ENCODE measurements at places on chromosomes 3 and 15.

DNA sequence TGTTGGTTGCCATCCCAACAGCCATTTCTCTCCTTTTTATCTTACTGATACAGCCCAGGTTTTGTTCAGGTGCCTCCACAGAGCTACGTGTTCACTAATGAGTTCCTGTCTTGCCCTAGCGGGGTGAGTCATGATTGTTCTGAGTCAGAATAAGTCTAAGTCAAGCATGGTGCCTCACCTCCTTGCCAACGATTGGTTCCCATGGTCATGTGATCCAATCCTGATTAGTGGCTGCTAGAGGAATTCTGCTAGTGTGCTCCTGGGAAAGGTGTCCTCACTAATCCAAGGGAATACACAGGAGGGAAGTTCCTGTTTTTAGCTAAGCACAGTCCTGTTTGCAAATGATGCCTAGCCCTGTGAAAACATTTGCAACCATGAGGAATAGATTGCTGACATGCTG, 99.8 kb downstream of the NSUN3 start:
- DNase-seq: no peak

GRCh38 chr15:41669701-41670100, 9.5 kb downstream of the MGA start:
- no peak for DNase-seq

- no peak for DNase-seq
Observed at GRCh38 chr15:72044956-72045355, 73.0 kb downstream of the MYO9A start.

- DNase-seq: no peak
Observed at GRCh38 chr3:175003590-175003989, 144.5 kb downstream of the NAALADL2 start.

GRCh38 chr3:108673988-108674661, 83.1 kb downstream of the RETNLB start:
- DNase-seq: no peak

DNA sequence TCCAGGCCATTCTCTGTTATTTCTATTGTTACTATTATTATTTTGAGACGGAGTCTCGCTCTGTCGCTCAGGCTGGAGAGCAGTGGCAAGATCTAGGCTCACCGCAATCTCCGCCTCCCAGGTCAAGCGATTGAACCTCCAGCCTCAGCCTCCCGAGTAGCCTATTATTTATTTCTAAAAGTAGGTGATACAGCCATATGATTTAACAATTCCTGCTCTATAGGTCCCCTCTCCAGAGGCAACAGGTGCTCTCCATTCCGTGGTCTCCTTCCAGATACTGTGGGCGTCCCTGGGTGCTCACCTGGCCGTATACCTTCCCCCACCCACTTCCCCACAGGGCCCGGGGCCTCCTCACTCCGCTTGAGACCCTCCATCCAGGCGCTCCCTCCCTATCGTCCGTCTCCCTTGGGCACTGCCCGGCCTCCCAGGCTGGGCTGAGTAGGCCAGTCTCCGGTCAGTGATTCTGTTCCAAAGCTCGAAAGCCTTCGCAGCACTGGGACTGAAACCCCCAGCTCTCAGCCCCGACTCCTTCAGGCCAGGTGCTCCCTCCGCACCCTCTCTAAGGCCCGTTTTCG, 708 bp upstream of the PTPN23 start:
- no peak for DNase-seq

GRCh38 chr3:17384567-17385296, 357.7 kb downstream of the TBC1D5 start:
- DNase-seq: no peak

DNA sequence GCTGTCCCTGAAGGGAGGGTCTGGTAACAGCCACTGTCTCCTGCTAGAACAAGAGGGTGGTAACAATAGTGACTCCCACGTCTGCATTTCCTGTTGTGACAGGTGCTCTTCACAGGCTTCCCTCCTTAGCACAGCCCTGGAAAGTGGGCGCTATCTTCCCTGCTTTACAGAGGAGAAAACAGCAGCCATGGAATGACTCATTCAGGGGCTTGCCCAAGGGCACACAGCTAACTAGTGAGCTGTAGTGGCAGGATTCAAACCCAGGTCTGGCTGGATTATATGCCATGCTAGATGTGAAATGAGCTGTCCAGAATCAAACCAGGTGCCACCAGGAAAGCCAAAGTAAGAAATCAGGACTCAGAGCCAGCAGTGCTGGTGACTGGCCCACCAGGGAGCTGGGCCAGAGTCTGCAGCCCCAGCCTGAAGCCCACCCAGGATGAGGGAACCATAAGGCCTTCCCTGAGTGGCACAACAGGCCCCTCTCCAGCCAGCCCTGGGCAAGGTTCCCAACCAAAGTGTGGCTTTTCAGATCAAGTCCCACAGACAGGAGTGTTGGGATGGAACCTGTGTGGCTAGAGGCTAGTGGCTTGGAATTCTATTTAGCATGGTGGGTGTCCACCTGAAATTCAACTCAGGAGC, 102.4 kb downstream of the ETFA start:
- no peak for DNase-seq

DNA sequence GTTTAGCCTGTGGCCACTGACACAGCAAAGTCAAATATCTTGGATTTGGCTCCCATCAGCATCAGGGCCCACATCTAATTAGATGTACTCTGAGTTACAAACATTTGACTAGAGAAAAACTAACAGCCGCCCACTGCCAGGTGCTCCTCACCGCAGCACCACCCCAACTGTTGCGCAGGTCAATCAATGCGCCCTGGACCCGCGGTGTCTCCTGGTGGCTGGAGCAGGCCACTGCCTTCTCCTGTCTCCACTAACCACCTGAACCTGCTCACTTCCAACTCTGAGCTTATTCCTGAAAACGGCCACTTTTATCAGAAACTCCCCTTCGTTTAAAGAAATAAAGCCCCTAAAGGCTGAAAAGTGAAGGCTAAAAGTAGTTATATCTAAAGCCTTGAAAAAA, 4.3 kb downstream of the RIOX2 start:
- DNase-seq: no peak

DNA sequence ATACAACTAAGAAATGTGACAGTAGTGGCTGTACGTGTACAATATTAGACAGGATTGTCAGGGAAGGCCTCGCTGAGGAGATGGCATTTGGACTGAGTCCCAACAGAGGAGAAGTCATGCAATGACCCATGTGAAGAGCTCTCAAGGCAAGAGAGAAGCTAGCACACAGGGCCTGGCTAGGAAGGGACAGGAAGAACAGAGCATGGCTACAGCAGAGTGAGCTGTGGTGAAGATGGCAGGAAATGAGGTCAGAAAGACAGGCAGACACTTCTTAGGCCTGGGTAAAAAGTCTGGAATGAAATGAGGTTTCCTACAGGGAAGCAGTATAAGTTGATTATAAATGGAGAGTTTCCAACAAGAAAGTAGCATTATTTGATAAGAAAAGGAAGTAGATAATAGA, 33.2 kb upstream of the LEKR1 start:
- DNase-seq: no peak

- no peak for DNase-seq
Observed at GRCh38 chr3:61158216-61158615, 93.0 kb downstream of the FHIT start.

GRCh38 chr3:125313060-125313635, 62.0 kb downstream of the ZNF148 start:
- DNase-seq: no peak

- DNase-seq: peak; percentile 29
Observed at GRCh38 chr3:126350502-126351085, 6.6 kb downstream of the KLF15 start.

DNA sequence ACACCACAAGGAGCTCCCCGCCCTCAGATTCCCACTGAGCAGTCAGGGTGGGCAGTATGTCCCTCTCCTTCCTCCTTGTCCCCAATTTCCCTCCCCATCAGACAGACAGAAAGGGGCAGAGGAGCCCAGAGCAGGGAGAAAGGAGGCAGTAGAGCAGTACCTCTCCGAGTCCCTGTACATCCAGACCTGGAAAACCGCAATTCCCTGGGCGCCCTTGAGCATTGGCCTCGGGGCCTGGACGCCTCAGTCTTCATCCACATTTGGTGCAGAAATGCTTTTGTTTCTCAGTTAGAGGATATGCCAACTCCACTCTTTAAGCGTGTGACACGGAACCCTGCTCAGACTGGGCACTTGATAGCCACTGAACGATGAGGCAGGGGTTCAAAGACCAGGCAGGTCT, 5.9 kb downstream of the ISG20 start:
- DNase-seq: no peak

GRCh38 chr3:75332794-75333193, 331.3 kb upstream of the FRG2C start:
- no peak for DNase-seq

- DNase-seq: no peak
Observed at GRCh38 chr3:134406331-134407238, 32.3 kb upstream of the AMOTL2 start.

DNA sequence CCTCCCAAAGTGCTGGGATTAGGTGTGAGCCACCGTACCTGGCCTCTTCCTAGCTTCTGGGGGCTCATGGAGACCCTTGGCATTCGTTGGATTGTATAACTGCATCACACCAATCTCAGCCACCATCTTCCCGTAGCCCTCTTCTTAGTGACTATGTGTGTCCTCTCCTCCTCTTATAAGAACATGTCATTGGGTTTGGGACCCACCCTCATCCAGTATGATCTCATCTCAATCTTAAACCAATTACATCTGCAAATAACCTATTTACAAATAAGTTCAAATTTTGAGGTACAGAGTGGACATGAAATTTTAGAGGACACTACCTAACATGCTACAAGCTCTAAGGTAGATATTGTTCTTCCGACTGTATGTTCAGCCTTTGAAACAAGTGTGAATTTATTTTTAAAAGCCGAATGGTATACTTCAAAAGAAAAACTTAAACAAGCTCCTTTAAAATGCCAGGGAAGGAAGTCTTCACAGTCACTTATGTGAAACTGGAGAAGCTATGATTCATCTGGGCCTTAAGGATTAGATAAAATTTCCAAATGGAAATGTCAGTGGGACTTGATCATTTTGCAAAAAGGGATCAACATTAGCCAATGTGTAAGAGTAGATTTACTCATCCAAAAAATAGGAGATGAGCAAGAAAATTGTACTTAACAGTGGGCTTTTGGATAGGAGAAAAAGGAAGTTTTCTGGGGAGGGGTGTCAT, 225.7 kb downstream of the MEX3B start:
- no peak for DNase-seq

DNA sequence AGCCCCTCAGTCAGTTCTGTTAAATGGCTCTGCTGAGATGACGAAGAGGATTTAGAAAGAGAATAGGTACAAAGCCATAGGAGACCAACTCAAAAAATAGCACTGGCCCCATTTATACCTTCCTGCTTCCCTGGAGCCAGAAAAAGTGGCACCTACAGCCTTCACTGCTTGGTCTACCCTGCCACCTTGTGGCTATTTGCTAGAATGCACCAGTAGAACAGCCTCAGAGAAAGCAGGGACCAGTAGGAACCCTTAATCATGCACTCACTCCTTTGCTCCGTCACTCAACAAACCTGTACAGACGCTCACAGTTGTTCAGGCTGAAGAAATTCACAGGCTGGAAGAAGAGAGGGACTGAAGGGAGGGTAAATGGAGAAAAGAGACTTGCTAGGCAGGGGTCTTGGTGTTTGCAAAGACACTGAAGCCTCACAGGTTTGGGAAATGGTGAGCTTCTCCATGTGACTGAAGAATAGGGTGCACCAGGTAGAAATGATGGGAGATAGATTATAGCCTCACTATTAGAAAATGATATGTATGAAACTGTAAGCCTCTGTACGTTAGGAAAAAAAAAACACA, 12.1 kb upstream of the RTP2 start:
- no peak for DNase-seq

DNA sequence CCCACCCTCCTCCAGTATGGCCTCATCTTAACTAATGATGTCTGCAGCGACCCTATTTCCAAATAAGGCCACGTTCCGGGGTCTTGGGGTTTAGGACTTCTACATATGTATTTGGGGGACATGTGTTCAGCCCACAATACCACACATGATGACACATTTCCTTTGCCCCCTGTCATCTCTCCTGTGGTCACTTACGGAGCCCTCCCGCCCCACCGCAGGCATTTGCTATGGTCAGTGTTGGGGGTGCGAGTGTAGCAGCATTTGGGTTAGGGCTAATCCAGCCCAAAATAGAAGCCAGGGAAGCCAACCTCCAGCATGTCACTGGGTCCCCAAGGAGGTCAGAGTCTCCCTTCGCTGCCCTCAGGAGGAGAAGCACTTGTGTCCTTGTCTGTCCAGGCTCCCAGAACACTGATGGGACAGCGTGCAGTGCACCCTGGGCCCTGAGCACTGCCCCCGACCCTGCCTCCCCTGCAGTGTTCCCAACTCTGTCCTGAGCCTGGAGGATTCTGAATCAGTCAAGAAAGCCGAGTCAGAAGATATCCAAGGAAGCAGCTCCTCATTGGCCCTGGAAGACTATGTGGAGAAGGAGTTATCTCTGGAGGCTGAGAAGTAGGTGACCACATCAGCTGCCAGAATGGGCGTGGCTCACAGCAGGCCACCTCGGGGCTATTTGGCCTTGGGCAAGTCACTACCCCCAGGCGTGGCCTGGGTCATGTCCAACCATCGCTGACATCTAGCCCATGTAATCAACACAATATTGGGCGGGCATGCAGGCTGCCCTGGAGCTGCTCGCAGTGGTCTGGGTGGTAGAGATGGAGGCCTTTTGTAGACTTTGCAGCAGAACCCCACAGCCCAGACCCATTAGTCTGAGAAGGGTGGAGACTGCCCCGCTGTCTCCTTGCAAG, 46.9 kb upstream of the FGD5 start:
- DNase-seq: no peak

DNA sequence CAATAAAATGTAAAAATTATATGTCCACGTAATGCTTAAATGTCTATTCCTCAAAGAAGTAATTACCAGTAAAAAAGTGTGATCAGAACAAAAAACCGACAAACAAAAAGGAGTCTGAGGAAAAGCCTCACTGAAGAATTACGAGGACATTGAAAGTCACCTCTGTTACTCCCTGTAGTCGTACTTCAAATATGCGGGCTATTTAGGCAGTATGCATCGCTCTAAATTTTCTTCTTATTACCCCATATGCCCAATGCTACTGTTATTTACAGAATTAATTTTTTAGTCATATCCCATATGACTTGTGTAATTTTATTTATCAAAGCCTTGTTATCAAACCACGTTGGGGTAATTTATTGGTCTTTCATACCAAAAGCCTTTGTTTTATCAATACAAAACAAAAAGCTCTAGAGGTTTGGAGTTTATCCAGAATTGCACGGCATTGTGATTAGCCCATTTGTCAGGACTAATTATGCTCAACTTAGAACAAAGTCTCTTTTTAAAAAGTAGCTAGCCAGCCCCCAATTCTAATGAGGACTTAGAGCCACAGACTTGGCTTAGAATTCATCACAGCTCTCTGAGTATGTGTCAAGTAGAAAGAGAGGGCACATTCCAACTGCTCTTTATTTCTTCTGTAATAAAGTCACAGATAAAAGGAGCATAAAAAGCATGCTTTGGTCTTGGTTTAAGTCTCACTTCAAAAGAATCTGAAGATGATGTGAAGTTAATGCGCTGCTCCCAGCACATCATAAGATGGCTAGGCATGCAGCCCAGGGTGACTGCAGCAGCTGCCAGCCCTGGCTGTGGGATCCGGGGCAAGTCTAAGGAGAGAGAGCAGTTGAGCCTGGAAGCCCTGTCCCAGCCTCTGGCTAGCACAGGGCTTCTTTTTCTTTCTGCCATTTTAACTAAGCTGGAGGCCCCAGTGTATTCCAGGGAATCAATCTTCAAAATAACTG, 521.0 kb downstream of the GABRG3 start:
- DNase-seq: no peak
